ENCODE measurements at places on chromosomes 16 and 17.

DNA sequence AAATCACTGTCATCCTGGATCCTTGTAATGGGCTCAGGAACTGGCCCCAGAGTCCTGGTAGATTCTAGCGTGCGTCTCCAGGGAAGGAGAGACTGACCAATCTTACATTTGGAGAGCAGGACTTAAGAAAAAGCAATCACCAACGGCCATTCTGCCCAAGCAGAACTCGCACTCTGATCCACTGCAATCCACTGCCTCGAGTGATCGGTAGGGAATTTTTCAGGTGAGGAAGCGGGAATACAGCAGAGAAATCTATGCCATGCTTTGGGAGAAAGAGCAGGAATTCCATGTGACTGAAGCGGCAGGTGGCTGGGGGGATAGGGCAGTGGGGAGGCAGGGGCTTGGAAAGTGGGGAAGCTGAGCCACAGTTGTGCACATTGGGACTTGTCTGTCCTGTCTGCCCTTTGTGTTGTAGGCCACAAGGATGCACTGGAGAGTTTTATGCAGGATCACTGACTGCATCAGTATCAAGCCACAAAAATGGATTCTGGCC lies 143.9 kb upstream of the HS3ST2 start:
- DNase-seq, result no peak

DNA sequence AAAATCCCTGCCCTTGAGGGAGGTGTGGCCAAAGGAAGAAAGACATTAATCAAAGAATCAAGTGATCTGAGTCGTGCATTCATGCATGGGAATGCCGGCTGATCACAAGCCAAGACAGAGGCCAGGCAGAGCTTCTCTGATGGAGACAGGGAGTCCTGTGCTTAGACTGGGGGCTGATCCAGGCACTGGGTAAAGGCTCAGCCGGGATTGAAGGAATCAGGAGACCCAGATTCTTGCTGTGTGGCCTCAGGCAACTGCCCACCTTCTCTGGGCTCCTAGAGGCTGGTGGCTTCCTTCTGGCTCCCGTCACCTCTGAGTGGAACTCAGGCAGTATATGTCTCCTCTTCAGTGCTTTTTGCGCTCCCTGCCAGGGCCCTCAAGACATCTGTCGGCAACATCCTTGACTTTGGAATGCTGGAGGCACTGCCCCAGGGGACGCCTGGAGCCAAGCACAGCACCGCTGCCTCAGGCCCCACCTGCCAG lies 17.7 kb downstream of the RAI1 start:
- DNase-seq, result no peak

GRCh38 chr16:83925957-83926725 lies 26.9 kb upstream of the OSGIN1 start:
- DNase-seq, result no peak

DNA sequence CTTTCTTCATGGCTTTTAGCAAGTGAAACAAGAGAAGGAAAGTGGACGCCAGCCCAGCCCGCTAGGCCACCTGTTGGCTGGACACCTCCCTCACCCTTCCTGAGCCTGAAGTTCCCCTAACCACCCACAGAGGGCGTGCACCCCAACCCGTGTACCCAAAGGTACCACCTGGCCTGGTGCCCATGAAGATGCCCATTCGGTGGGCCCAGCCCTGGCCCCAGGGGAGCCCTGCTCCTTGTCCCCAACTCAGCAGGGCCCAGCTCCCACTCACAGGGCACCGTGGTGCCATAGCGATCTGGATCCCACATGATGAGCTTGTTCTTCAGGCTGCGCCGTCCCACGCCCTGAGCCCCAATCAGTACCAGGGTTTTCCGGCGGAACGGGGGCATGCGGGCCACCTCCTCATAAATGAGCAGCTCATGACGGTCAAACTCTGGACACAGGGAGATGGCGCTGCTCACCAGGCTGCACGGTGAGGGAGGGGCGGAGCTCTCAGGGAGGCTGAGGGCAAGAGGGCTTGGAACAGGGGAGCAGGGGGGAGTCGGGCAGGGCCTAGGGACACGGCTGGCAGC lies 26.8 kb downstream of the MPP2 start:
- DNase-seq, result peak; percentile 39

DNA sequence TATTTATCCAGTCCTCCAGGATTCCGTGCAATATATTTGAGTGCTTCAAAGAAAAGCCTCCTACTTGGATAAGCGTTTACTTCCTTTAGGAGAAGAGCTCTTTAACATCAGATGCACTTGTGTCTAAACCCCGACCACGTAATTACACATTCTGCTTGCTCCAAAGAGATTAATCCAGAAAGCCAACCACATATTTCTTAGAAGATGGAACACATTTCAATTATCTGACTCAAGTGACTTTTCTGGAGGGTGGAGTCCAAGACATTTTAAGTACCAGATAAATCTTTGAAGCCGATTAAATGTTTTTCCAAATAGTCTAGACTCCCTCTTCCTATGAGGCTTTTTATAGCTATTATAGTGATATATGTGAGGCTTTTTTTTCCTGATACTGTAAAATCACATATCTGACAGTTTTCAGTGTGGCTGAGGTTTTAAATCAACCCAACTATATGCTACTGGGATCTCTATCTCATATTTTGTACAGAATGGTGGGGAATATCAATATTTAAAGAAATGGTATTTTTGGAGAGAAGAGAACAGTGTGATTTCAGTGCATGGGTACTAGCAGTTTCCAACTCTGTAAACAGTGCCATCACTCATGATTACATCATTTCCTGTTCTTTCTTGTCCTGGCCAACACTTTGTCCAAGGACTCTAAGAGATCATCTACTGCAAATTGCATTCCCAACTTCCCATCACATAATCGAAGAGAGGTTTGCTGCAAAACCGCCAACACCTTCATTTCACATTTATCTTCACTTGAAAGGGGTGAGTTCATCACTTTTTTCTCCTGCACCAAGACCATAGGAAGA lies 192.4 kb upstream of the HSBP1 start:
- DNase-seq, result no peak

- peak; percentile 40 for DNase-seq
These were observed 556 bp upstream of the SPNS1 start for GRCh38 chr16:28974007-28974436.

DNA sequence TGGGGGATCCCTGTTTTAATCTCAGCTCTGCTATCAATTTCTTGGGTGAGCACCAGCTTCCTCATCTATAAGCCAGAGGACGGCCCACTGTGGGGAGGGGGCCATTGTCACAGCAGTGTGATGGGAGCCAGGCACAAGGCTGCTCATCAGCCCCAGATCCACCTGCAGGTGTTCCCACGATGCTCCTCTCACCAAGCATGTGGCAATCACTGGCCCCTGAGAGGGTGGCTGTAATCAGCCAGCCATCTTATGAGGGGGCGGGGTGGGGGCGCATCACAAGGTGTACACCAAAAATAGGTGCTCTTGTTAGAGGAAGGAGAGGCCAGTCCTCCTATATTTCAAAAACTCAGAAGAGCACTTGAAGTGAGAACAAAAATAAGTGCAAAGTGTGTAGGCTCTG lies 31.2 kb downstream of the HNF1B start:
- no peak for DNase-seq

DNA sequence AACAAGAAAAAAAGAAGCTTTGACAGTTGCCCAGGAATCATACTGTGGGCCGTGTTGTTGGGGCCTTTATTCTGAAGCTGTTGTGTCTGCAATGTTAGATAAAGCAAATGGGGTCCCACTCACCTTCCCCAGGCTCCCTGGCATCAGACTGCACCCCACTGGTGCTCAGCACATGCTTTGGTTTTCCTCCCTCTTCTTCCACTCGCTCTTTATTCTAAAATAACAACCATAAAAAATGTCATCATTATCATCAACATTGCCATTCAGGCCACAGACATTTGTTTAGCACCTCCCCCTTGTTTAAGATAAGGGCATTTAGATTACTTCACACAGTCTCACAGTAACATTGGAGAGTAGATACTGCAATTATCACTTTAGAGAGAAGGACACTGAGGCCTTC lies 8.2 kb downstream of the MYLK3 start:
- DNase-seq, result no peak

DNA sequence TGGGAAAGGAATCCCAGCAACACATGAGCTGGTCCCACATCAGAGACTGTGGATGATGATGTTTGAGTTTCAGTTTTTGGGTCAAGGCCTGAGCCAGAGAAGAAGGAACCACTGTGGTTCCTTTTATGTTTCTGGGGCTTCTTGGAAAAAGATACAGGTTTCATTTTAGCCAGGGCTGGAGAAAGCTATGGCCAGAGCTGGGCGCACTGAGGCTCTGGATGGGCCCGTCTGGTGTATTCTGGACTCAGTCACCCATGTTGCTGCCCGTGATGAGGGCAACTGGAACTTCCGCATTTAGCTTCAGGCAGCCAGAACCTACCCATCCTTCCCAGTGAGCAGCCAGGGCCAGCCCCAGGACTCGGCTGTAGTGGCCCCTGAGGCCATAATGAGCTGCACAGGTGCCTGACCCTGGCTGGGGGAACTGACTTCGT lies 15.0 kb upstream of the PITPNA start:
- no peak for DNase-seq

GRCh38 chr17:9361188-9361955 lies 214.2 kb downstream of the STX8 start:
- DNase-seq, result no peak

DNA sequence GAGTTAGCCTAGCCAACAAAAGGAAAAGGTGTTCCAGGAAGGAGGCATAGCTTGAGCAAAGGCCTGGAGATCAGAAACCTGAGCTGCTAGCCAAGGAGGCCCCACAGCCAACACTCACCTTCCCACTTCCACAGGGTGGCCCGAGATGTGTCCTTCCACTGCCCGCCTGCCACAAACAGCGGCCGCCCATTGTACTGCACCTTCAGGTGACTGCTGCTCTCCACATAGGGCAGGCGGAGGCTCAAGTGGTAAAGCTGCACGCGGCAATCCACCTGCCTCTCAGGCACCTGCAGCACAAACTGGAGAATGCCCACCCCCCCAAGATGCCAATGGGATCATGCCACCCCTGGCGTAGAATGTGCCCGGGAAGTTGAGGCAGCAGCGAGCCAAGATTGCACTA lies 111.5 kb downstream of the RMI2 start:
- no peak for DNase-seq

- no peak for DNase-seq
These were observed 62.9 kb upstream of the ATF7IP2 start for GRCh38 chr16:10322723-10323527.

DNA sequence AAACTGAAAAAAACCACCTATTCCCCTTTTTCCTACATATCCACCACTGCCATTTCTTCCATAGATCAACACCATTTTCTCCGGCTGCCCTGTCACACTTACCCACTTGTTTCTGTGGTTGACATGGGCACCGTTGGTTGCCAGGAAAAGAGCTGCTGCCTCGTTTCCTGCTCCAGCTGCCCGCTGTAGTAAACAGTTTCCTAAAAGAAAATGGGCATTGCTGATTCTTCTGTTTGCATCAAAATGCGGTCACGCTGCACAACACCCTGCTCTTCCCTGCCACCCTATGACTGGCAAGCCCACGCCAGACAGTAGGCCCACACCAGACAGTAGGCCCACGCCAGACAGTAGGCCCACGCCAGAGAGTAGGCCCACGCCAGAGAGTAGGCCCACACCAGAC lies 46.3 kb downstream of the CYB5D2 start:
- DNase-seq, result no peak

- no peak for DNase-seq
These were observed 390.4 kb downstream of the SOX9 start for GRCh38 chr17:72511242-72511641.

- DNase-seq, result no peak
These were observed 13.3 kb upstream of the MARCHF10 start for GRCh38 chr17:62821189-62822079.

DNA sequence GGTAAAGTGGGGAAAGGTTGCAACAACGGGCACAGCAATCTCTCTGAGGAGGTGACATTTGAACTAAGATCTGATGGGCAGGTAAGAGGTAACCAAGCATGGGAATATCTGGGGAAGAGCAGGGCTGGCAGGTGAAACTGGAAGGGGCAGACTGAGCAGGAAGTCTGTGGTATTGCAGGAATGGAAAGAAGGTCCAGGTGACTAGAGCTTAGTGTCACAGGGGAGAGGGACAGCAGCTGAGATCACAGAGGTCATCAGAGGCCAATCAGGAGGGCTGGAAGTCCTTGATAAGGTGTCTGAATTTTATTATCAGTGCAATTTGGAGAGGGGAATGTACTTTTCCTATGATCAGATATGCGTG lies 73.3 kb upstream of the DHX40 start:
- no peak for DNase-seq

DNA sequence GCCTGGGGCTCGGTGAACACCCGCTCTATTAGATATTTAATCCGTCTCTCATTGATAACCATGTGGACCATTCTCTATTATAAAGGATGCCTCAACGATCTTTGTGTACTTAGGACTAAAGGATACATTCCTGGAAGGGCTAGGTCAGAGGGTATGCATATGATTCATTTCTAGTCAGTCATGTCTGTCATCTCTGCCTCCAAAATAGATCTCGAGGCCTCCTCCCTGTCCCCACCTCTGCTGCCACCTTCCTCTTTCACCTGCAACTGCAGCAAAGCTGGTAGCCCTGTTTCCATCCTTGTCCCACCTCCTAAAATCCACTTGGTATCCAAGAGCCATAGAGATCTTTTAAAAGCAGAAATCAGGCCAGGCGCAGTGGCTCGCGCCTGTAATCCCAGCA lies 121.5 kb downstream of the KATNIP start:
- DNase-seq, result no peak

GRCh38 chr16:31880322-31880979 lies 6.8 kb downstream of the ZNF267 start:
- DNase-seq, result no peak

- no peak for DNase-seq
These were observed 138.1 kb upstream of the FOXF1 start for GRCh38 chr16:86372193-86372592.

GRCh38 chr17:21029036-21029435 lies 13.8 kb downstream of the USP22 start:
- DNase-seq, result no peak

DNA sequence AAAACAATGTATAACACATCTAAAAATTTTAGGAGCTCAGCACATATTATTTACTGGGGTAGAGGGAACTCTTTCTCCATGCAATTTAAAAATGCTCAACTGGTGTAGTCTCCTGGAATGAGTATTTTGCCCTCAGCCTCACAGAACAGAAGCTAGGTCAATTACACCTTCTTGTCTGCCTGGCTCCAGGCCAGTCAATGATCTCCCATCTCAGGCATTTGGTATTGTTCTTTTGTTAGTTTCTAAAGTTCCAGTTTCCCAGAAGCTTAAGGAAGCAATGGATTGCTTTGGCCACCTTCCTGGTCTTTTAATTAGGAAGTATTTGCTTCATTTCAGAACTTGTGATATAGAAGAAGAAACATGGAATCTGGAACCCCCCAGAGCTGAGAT lies 360.3 kb upstream of the ASIC2 start:
- no peak for DNase-seq

GRCh38 chr17:78418326-78419026 lies 40.0 kb downstream of the PGS1 start:
- no peak for DNase-seq

All from DMS 273 treated with DMSO at 0.1 percent for 48 hours (cell line).